ENCODE measurements at places on chromosomes 12 and 14.

DNA sequence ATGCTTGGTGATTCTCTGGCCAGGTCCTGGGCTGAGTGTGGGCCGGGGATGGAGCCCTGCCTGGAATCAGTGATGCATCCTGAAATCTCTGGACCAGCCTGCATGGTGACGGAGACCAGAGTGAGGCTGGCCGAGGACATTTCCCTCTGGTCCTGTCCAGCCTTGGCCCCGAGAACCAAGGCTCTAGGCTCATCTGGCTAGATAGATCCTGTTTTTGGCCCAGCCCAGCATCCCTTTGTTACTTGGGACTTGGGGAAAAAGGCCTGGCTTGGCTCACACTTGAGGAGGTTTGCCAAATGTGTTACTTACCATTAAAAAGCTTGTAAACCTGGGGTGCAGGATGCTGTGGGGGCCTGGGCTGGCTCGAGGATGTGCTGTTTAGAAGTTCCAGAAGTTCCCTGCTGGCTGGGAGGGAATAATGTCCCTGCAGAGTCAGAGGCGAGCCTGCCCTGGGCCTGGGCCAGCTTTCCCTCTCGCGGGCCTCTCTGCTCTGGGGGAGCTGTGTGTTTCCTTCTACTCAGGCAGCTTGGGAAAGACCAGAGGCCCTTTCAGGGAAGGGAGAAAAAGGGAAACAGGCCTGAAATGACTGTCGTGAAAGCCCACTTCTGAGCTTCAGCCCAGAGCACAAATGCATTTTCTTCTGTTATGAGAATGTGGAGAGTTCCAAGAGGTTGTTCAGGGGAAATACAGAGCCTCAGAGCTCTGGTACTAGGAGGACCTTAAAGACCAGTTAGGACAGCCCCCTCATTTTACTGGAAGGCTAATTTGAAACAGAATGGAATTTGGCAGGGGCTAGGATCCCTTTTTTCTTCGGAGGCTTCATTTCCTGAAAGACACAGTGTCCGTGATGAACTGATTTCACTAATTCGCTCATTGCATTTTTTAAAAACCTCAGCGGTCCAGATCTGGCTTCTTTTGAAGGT is 47.2 kb upstream of the CTDSP2 start:
- peak; percentile 96 for DNase-seq

DNA sequence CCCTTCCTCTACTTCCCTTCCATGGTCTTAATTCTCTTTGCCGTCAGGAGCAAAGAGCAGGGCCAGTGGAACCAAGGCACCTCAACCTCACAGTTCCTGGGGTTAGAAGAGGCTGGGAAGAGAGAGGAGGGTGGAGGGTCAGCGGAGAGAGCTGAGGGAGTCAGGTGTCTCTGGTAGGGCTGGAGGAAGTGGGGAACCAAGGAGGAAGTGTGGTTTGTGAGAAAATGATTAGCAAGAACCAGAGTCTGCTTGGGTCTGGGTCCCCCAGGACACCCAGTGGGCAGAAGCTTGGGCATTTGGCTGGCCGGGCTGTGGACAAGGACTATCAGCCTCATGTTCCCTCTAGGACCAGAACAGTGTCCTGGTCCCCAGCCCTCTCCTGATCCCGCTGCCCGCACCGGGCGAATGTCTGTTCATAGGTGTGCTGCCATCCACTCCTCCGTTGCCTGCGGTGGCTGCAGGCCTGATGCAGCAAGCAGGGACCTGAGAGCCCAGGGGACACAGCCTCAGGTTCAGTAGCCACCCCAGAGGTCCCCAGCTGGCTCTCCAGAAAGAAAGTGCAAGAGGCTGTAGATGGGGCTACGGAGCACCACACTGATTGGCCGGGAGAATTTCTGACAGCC is 2.3 kb downstream of the HOXC12 start:
- DNase-seq, result no peak

DNA sequence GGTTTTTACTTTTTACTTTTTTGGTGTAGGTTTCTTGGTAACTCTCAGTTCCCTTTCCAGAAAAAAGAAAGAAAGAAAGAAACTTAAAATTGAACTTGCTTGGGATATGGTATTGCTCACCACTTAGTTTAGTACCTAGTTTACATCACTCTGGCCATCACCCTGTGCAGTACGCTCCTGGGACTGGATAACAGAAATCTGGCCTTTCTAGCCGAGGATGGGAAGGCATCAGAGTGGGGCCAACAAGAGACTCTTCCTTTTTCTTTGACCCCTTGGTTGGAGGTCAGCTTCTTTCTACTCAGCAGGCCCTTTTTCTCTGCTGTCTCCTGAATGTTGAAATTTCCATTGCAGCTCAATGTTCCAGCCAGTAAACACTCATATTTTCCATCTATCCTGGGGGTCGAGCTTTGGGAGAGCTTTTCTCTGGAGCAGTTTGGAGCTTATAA is 156.6 kb downstream of the TGFB3 start:
- DNase-seq, result no peak

- no peak for DNase-seq
These were observed 4.2 kb downstream of the RARG start for GRCh38 chr12:53227836-53228235.

- DNase-seq, result no peak
These were observed 11.8 kb upstream of the ATF1 start for GRCh38 chr12:50751948-50752721.

DNA sequence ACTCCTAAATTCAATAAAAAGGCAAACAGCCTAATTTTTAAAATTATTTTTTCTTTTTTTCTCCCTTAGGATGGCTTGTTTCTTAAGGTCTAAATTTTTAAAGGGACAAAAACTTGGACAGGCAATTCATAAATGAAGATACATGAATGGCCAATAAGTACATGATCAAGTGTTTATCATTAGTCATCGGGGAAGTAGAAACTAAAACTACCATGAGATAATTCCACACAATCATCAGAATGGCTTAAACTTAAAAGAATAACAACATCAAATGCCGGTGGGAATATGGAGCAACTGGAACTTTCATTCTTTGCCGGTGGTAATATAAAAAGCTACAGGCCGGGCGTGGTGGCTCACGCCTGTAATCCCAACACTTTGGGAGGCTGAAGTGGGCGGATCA is 29.1 kb downstream of the MOK start:
- no peak for DNase-seq

DNA sequence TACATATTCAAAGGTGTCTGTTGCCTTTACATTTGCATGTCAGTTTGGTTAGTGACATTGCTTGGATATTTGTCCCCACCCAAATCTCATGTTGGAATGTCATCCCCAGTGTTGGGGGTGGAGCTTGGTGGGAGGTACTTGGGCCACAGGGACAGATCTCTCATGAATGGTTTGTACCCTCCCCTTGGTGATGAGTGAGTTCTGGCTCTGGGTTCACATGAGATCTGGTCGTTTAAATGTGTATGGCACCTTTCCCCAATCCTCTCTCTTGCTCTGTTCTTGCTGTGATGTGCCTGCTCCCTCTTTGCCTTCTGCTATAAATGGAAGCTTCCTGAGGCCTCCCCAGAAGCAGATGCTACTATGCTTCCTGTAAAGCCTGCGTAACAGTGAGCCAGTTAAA is 207.9 kb upstream of the DIO3 start:
- DNase-seq, result no peak

DNA sequence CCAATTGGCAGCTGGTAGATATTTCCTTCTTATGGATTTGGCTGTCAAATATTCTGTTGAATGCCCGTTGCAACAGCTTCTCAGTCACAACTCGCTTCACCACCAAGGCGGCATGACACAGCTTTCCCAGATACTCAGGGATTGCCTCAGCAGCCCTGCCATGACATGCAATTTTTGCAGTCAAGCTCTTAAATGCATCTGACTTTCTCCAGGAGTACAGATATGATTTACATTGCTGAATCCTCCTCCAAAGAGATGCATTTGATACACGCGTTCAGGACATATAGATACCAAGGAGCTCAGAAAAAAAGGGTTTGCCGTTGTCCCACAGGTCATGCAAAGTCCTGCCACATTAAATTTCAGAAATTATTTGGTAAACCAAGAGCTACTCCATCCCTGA is 6.5 kb downstream of the KRT5 start:
- no peak for DNase-seq

- DNase-seq, result peak; percentile 41
These were observed 50.7 kb downstream of the ZC3H14 start for GRCh38 chr14:88613552-88614010.

GRCh38 chr12:86230516-86231146 is 25.6 kb downstream of the MGAT4C start:
- DNase-seq, result peak; percentile 30

DNA sequence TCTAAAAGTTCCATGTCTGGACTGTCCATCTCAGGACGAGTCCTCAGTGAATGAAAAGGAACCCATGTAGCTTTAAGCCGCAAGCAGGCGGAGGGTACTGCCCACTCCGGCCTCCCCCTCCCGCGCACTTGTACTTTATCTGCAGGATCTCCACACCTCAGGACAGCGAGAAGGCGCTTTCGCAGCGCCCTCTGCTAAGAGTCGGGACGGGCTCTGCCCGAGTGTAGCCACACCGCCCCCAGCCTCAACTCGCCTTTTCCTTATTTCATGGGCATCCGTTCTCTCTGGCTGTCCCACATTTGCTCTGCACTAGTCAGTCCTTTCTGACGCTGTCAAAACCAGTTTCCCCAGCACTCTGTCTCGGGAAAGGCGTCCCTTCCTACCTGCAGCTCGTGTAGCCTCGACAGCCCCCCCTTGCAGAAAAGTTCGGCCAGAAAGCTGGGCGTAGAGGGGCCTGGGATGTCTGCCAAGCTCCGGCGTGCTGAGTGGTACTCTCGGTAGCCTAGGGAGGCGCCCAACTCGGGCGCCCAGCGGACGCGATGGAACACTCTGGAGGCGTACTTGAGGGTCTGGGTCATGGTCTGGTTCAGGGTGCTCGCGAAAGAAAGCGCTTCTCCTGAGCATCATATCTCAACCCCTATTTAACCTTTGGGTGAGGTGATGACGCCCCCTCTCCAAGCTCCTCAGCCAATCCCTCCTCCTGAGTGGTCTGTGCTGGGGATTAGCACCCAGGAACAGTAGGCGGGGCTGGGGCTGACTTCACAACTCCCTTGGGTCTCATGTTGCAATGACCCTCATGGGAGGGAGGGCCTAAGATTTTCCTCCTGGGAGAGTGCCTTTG is at the start of gene CYP27B1:
Gene CYP27B1 (minus strand): TSS at position 615 of the 841 bp plus-strand sequence. CDS start 37 bp downstream, at position 578.
- DNase-seq, result no peak

DNA sequence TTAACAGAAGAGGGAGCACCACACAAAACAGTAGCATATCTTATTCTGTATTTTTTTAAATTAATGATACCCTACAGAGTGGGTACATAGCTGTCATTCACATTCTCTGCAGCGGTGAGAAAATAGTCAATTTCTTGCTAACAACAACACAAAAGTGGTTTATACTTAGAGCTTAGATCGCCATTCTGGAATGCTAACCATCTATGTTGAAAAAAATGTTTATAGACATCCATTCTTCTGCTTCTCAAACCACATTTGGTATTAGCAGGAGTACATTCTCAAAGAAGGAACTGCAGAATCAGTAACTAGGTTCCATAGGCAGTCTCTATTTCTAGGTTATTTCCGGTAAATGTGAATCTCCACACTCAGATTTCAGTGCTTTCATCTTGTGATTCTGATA is 185.9 kb downstream of the PPFIA2 start:
- peak; percentile 50 for DNase-seq

GRCh38 chr14:101242442-101243385 is 318.6 kb upstream of the DIO3 start:
- no peak for DNase-seq

GRCh38 chr12:71602761-71603577 is 60.7 kb downstream of the ZFC3H1 start:
- no peak for DNase-seq

DNA sequence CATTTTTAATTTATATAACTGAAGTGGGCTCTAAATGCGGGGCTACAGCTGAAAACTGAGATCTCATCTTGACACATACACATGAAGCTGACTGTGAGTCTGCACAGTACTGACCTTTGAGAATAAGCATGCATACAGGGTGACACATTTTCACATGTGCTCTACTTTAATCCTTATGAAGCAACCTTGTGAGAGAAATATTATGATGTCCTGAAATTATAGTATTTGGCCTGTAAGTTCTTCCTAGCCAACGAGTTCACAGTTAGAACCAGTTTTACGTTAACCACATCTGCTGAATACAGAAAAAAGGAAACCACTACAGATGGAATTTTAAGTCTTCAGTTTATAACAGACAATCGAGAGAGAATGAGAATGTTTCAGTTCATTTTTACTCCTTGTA is 70.3 kb downstream of the SPPL3 start:
- peak; percentile 5 for DNase-seq

GRCh38 chr12:81022531-81022930 is 55.3 kb upstream of the ACSS3 start:
- peak; percentile 5 for DNase-seq

- no peak for DNase-seq
These were observed 275.9 kb downstream of the EGLN3 start for GRCh38 chr14:33674927-33675326.

DNA sequence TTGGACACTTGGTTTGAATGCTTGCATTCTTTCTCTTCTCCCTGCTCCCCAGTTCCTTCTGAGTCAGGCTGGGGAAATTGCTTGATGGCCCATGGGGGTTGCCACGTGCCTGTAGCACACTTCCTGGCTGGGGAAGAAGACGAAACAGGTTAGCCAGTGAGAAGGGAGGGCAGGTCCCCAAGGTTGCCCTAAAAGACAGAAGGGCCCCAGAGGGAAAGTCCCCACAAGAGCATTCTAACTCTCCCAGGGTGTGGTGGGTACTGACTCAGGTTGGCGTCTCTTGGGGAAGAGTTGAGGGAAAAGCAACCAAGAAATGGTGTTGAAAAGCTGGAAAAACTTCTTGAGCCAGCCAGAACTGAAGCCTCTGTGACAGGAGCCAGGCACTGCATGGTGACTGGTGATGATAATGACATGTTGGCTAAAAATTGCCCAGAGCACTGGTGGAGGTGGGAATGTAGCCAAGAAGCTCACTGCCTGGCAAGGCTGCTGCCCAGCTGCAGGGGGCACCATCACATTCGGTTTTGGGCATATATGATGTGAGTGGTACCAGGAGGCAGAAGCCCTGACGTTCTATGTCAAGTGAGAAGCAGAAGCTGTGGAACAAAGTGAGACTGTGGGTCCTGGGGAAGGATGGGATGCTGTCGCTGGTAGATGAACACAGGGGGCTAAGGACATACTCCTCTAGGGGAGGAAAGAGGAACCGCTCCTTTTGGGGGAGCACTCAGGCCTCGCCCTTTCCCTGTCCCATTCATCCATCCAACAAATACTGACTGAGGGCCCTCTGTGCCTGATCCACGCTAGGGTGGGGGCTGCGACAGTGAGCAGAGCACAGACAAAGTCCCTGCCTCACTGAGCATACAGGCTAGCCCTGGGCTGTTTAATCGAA is 8.1 kb upstream of the RABGGTA start:
- DNase-seq, result no peak

GRCh38 chr14:100428727-100429126 is 105.6 kb downstream of the SLC25A47 start:
- DNase-seq, result peak; percentile 53

DNA sequence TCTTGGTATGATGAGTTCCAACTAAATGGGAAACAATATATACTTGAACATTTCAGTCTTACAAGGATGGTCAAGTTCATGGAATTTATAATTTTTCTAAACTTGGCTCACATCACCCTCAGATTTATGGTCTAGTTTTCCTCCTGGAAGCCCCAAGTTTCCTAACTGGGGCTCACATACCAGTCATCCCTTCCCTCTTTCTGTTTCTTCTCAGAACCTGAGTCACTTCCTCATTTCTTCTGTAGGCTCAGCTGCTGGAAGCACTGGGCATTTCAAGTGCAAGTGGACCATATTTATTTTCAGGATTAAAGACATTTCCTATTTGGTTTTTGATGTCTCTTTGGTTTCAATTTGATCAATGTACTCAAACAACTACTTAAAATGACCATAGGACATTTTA is 55.4 kb downstream of the GRIP1 start:
- peak; percentile 49 for DNase-seq

Measured in fibroblast of upper back skin (primary cell).